ENCODE measurements at places on chromosomes 1 and 21. TPM values are rescaled to one million over a fixed set of nuclear protein-coding genes. Genes with fewer than 3 reads are reported as not detected.

The CDC42 gene
- polyA plus RNA-seq, result 204 TPM

The HEYL gene
- polyA plus RNA-seq, result not detected

The AIRE gene
- polyA plus RNA-seq, result not detected

The CCDC17 gene
- polyA plus RNA-seq, result 0.19 TPM

The PDZK1 gene
- 0.03 TPM for polyA plus RNA-seq

The SLAMF7 gene
- polyA plus RNA-seq, result 3.1 TPM

The RABIF gene
- 11.1 TPM for polyA plus RNA-seq

The HYI gene
- polyA plus RNA-seq, result 104 TPM

The KCNT2 gene
- not detected for polyA plus RNA-seq

The RXRG gene
- not detected for polyA plus RNA-seq

The CNIH4 gene
- polyA plus RNA-seq, result 130 TPM

The C1QB gene
- polyA plus RNA-seq, result not detected

The CFHR3 gene
- polyA plus RNA-seq, result not detected

The PRMT2 gene
- 99.5 TPM for polyA plus RNA-seq

The GPR52 gene
- polyA plus RNA-seq, result not detected

The NTRK1 gene
- polyA plus RNA-seq, result not detected

The C1orf210 gene
- 5.2 TPM for polyA plus RNA-seq

The OR2T2 gene
- not detected for polyA plus RNA-seq

The RGS16 gene
- polyA plus RNA-seq, result 0.10 TPM

The CELF3 gene
- polyA plus RNA-seq, result not detected

The LRRC3 gene
- 1.3 TPM for polyA plus RNA-seq

The FCER1G gene
- 0.43 TPM for polyA plus RNA-seq

The TNFRSF14 gene
- polyA plus RNA-seq, result 16.4 TPM

The HPDL gene
- 2.0 TPM for polyA plus RNA-seq

The ARMH1 gene
- not detected for polyA plus RNA-seq

The SMIM1 gene
- 5.8 TPM for polyA plus RNA-seq

The DISP1 gene
- 0.38 TPM for polyA plus RNA-seq

The TRAF3IP3 gene
- 0.01 TPM for polyA plus RNA-seq

The PLA2G5 gene
- not detected for polyA plus RNA-seq

The AGMAT gene
- 0.78 TPM for polyA plus RNA-seq

The LCE1D gene
- polyA plus RNA-seq, result not detected

The TIAM1 gene
- polyA plus RNA-seq, result 4.6 TPM

The NR1I3 gene
- 0.07 TPM for polyA plus RNA-seq

The AMY2B gene
- polyA plus RNA-seq, result 1.2 TPM

The GJB3 gene
- polyA plus RNA-seq, result 203 TPM

The BTBD8 gene
- polyA plus RNA-seq, result 0.34 TPM

The TRNP1 gene
- polyA plus RNA-seq, result 102 TPM

The CYP4X1 gene
- 0.06 TPM for polyA plus RNA-seq

The ARHGEF16 gene
- 19.9 TPM for polyA plus RNA-seq

The PPT1 gene
- polyA plus RNA-seq, result 59.6 TPM

The ARHGAP30 gene
- not detected for polyA plus RNA-seq

The PIGC gene
- polyA plus RNA-seq, result 20.1 TPM

The IRF6 gene
- polyA plus RNA-seq, result 93.1 TPM

The KRTAP12-2 gene
- polyA plus RNA-seq, result not detected

All from foreskin keratinocyte (primary cell).